ENCODE measurements at places on chromosomes 4 and X.

DNA sequence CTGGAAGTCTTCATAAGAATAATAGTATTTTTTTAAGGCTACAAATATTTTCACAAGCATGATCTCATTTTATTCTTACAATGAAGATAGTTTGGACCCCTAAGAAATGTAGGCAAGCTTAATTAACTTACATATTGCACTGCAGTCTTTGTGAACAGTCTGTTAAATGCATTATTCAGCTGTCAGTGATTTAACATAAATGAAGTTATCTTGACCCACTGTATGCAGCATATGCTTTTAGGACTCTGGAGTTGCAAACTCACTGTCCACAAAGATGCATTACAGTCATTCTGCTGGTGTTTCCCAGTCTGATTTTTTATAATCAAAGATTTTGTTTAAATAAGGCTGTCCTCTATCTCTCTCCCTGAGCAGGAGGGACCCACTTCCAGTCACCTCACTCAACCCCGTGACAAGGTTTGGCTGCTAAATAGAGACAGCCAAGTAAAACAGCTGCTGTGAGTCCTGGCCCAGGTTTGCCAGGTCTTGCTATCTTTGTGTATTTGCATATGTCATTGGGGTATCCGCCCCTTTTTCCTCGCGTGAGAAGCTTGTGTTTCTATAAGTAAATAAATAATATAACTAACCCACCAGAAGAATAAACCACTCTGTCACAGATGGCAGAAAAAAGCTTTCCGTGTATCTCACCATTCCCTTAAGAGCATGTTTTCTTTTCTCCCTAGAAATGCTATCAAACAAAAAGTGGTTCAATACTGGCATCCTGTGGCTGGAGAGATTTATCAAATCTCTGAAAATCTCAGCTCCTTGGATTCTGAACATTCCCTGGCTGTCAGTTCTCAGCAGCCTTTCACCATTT lies 67.0 kb downstream of the SLC7A11 start:
- DNase-seq = no peak

DNA sequence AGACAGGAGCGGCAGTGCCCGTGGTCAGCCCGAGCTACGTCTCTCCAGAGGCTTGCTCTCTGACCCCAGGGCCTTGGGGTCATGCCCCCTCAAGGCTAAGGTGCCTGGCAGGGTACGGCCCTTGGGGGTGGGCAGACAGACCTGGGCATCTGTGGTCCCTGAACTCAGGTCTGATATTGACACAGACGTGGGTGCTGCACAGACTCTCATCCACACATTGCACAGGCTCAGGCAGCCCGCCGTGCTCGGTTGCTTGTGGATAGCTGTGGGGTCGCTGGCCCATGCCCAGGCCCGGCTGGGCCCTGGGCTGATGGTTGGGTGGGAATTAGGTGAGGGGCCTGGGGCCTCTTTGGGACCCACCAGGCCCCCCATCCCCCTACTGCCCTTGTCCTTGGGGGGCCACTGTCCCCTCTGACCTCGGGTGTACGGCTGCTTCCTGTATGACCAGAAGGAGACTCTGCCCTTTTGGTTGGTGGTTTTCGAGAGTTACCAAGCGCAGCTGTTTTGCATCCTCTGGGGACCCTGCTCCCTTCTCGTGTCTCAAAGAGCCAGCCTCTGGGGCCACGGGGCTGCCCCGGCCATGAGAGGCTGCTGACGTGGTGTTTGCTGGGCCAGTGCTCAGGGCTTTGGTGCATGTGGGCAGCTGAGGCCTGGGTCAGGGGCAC lies 10.1 kb downstream of the FGFRL1 start:
- no peak for DNase-seq

DNA sequence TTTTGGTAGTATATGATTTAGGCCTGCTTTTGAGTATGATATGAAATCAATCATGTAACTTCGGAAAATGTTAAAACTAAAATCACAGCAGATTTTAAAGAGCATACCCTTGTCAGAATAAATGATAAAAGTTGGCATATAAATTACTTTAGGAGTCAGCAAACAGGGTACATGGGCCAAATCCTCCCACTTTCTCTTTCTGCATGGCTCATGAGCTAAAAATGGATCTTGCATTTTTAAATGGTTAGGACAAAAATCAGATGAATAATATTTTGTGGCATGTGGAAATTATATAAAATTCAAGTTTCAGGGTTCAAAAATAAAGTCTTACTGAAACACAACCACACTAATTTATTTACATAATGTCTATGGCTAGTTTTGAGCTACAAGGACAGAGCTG lies 214.9 kb downstream of the GASK1B start:
- DNase-seq = no peak

DNA sequence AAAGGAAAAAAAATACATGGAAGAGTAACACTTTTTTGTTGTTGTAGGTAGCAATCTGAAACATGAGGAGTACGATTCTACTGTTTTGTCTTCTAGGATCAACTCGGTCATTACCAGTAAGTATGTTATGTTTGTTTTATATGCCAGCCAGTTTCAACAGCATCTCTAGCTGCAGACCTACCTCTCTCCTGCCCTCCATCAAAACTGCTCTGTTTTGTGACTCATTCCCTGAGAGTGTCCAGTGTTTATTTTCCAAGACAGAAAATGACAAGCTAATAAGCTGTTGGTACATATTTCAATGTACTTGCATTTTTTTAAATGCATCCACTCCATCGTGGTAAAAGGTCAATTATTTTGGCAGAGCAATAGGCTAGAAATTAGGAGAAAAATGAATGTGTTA lies 347 bp downstream of the AMTN start:
- no peak for DNase-seq

DNA sequence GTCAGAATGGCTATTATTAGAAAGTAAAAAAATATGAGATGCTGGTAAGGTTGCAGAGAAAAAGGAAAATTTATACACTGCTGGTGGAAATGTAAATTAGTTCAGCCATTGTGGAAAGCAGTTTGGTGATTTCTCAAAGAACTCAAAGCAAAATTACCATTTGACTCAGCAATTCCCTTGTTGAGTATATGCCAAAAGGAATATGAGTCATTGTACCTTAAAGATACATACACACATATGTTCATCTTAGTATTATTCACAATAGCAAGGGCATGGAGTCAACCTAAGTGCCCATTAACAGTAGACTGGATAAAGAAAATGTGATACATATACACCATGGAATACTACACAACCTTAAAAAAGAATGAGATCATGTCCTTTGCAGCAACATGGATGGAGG lies 148.2 kb downstream of the COMMD8 start:
- no peak for DNase-seq

GRCh38 chrX:14676431-14676830 lies 147.1 kb downstream of the GLRA2 start:
- no peak for DNase-seq

- DNase-seq = no peak
Measured at GRCh38 chr4:143099693-143100092, 85.0 kb upstream of the USP38 start.

DNA sequence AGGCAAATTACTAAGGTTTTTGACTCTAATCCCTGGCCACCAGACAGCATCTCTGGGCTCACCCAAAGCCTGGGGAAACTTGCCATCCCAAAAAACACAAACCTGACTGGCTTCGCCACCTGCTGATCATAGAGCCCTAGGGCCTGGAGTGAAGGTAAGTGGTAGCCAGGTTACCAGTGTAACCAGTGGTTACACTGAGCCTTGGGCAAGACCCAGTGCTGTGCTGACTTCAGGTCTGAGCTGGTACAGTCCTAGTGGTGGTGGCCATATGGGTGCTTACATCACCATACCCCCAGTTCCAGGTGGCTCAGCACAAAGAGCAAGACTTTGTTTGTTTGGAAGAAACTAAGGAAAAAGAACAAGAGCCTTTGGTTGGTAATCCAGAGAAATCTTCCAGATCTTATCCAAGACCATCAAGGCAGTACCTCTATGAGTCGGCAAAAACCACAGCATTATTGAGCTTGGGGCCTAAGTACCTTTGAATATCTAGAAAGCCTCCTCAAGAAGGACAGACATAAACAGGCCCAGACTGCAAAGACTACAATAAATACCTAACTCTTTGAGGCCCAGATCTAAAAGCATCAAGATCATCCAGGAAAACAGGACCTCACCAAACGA lies 13.7 kb downstream of the MED14 start:
- DNase-seq = no peak

Data from DMS 273 treated with DMSO at 0.1 percent for 48 hours (cell line).